ENCODE measurements at places on chromosomes 1 and 21.

DNA sequence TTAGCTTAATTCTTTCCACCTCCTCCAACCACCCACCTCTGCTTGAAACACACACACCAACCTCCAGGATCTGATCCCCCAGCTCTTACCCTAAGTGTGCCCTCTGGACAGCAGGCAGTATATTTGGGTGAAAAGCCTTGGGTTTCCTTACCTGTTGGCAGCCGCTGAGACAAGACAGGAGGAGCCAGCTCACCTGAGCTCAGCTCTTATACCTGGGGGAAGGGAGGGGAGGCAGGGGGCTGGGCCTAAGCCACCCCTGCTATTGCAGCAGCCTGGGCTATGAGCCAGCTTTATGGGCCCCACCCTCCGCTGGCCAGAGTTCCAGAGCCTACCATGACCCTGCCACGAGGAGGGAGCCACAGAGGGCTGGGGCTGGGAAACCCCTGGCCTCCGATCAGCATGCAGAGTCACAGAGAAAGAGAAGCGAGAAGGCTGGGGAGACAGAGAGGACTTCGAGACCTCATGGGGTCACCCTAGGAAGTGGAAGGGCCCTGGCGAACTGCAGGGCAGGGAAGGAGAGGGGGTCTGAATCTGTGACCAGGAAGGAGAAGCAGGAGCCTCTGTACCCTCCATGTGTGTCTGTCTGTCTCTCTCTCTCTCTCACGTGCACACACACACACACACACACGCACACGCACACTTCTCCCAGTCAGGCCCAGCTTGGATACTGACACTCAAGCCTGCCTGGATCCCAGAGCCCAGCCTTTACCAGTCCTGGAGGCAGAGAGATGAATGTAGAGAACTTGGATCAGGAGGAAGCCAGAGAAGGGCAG lies at the start of gene S100A14:
Gene S100A14, minus strand, starts transcription at position 182 of the 773 bp plus-strand sequence. CDS start 467 bp downstream, outside the sequence.
- DNase-seq, result peak; percentile 74

DNA sequence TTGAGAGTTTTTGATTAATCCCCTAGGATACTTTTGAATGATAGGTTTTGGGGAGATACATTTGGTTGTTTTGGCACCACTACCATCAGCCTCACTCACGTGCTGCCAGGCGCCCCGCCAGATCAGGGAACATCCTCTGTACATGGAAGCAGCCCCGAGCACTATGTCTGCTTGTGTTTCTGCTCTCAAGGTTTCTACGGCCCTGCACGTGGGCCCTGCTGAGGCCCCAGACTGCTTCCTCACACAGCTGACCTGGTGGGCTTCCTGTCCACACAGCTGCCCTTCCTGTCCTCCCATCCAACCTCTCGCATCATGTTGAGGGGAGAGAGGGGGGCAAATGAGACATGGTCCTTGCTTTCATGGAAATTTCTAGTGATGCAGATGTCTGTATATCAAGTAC lies 20.0 kb downstream of the ADARB1 start:
- no peak for DNase-seq

- no peak for DNase-seq
These were observed 108.4 kb downstream of the ROR1 start for GRCh38 chr1:63882048-63882704.

- no peak for DNase-seq
These were observed 37.0 kb downstream of the MAN1C1 start for GRCh38 chr1:25653558-25653957.

GRCh38 chr21:42518626-42519025 lies 5.0 kb downstream of the SLC37A1 start:
- DNase-seq, result no peak

Measured in Right ventricle myocardium superior (tissue), 1 donor.